ENCODE measurements at places on chromosomes 3 and 15. TPM values are rescaled to one million over a fixed set of nuclear protein-coding genes. Genes with fewer than 3 reads are reported as not detected.

The GLT8D1 gene
- 72.9 TPM for polyA plus RNA-seq

The SERINC4 gene
- polyA plus RNA-seq = 0.39 TPM

The GRK7 gene
- polyA plus RNA-seq = not detected

GRCh38 chr3:98612996-98613517, 19.6 kb upstream of the CPOX start:
- no peak for DNase-seq

- no peak for DNase-seq
These were observed 178.0 kb upstream of the P2RY1 start for GRCh38 chr3:152656972-152657355.

DNA sequence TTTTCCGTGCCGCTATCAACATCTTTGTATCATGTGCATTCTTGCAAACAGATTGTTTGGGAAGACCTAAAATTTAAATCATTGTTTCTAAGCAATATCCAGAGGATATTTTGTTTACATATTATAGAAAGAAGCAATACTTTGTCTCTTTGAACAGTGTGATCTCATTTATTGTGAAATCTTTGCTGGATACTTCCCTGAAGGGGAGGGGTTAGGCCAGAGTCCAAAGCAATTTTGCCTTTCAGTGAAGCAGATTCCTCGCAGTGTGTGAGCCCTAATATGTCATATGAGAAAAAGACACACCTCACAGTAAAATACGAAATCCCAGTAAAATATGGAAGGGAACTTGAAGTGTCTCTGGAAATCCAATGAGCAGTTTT, 158.7 kb upstream of the SLCO3A1 start:
- peak; percentile 66 for DNase-seq

DNA sequence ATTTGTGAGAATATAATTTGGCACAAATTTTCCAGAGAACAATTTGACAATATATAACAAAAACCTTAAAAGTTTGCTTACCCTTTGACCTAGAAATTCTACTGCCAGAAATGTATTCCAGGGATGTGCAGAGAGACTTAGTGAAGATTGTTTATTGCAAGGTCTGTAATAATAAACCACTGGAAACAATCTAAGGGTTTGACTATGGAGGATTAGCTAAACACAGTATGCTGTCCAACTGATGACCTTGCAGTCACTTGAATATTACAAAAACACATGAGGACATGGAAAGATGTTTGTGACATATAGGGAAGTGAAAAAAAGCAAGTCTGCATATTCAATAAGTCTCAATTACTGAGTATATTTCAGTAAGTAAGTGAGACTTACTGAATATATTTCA, 48.1 kb upstream of the CDV3 start:
- no peak for DNase-seq

- DNase-seq = no peak
These were observed 442 bp downstream of the QTRT2 start for GRCh38 chr3:114057011-114057347.

GRCh38 chr15:65423976-65424679, 1.4 kb upstream of the IGDCC4 start:
- DNase-seq = no peak

- no peak for DNase-seq
These were observed 174.5 kb downstream of the CACNA1D start for GRCh38 chr3:53668872-53669271.

- no peak for DNase-seq
These were observed 48.7 kb downstream of the ETV5 start for GRCh38 chr3:186060222-186060621.

- no peak for DNase-seq
These were observed 15.6 kb downstream of the NR1D2 start for GRCh38 chr3:23960649-23961048.

- DNase-seq = no peak
These were observed 23.0 kb downstream of the CP start for GRCh38 chr3:149198611-149199010.
